ENCODE measurements at places on chromosomes 13 and 19.
A peak's percentile ranks its signal among the peaks of the same experiment; 100 is the strongest.

DNA sequence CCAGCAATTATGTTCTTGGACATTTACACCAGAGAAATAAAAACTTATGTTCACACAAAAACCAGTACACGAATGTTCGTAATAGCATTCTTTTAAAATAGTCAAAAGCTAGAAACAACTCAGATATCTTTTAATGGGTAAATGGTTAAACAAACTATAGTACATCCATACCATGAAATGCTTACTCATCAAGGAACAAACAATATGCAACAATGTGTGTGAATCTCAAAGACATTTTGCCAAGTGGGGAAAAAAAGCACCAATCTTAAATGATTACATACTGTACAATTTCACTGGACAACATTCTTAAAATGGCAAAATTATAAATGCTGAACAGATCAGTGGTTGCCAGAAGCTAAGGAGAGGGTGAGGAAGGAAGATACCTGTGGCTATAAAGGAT, 36.6 kb downstream of the MYCBP2 start:
- DNase-seq: no peak

- no peak for DNase-seq
Measured at GRCh38 chr13:107441279-107441678, 774.1 kb downstream of the LIG4 start.

- DNase-seq: no peak
Measured at GRCh38 chr13:91596842-91597241, 198.4 kb downstream of the GPC5 start.

GRCh38 chr19:10132905-10133304, 13.2 kb upstream of the EIF3G start:
- no peak for DNase-seq

DNA sequence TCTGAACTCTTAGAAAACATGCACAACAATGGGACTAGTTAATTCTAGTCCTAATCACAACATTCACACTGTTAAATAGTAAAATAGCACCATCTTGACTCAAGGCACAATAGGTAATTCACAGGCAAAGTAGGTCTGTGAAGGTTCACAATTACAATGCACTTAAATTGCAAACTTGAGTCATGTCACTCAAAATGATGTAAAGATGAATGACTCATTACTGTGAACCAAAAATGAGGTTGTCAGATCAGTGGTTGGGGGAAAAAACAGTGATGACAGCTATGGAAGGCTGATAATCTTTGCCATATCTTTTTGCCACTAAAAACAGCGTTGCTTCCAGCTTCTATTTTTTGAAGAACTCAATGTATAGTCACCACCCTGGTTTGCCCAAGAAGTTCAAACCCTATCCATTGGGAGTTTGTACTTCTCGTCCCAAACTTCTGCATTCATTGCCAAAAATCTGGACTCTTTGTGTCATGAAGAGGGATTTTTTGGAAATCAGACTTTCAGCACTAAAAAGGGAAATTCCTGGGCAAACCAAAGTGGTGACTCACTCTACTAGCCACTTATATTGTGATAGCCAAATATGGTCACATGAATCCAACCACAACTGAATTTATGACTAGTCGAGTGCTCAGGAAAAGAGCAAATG, 200.9 kb upstream of the TMTC4 start:
- DNase-seq: no peak

GRCh38 chr19:46951171-46951986, 68.3 kb upstream of the NPAS1 start:
- no peak for DNase-seq

- peak; percentile 9 for DNase-seq
Measured at GRCh38 chr13:32911506-32911905, 104.7 kb upstream of the KL start.

DNA sequence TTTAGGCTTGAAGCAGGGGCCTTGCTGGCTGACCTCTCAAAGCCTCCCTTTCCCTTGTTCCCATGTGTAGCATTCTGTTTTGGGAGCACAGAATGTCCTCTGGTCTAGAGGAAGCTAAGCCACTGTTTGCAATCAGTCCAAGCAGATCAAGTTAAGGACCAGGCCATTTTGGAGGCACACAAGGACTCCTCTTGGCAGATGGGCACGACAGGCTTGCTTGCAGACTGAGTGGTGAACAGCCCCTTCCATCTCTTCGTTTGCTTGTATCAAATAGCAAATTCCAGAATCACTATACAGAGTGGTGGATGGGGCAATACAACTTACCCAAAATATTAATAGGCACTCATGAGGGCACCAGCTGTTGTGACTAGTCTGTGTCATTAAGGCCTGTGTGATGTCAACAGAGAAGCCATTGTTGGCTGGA, 215.5 kb upstream of the SERP2 start:
- no peak for DNase-seq

DNA sequence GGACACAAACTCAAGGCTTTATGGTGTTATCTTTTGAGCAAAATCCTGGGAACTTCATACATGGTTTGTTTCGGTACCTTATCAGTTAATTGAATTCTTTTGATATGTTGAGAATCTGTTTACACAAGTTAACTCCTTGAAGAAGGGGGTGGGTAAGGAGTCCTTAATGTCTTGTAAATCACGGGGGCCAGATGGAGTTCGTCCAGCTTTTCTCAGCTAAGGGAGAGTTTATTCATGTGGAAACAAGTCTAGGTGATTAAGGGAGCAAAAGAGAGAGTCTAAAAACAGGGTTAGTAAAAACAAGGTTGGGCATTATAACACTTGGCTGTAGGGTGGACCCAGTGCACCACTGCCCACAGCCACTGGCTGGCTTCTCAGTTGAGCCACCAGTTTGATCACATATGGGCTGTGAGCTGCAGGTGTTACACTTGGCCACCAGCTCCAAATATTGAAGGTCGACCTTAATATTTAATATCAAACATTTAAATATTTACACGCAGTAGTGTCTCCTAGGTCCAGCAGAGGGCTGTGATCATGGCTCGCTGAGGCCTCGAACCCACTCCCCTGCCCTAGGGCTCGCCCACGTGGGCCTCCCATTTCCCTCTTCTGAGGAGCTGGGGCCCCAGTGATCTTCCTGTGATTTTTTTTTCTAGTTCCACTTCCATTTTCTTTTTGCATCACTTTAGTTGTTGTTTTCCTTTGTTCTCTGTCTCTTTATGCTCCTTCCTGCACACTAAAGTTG, 21.0 kb upstream of the ZNF43 start:
- DNase-seq: no peak

DNA sequence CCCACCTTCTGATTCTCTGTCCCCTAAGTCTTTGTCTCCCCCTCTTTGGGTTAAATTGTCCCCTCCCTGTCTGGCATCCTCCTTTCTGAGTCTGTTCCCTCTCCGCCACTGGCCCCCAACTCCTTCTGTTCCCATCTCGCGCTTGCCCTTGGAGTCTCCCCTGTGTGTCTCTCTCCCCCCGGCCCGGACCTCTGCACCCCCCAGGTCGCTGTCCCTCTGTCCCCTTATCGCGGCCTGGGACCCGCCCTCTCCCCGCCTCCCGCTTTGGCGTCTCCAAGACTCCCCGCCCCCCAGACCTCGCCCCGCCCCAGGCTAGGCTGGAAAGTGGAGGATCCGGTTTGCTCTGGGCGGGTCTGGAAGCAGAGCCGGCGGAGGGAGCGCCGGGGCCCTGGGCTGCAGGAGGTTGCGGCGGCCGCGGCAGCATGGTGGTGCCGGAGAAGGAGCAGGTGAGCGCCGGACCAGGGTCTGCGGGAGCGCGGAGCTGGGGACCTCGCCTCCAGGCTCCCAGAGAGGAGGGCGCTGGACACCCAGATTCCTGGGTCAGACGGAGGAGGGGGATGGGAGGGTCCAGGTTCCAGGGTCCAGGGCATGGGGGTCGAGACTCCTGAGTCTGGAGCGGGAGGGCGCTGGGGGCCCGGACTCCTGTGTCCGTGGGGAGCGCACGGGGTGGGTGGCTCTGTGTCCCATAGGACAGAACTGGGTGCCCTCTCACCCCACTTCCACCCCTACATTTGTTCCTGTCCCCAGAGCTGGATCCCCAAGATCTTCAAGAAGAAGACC, at the start of gene TRPM4:
TSS of gene TRPM4 (plus strand) at position 348 of the 780 bp plus-strand sequence. CDS start at position 423, 75 bp downstream.
- DNase-seq: no peak

DNA sequence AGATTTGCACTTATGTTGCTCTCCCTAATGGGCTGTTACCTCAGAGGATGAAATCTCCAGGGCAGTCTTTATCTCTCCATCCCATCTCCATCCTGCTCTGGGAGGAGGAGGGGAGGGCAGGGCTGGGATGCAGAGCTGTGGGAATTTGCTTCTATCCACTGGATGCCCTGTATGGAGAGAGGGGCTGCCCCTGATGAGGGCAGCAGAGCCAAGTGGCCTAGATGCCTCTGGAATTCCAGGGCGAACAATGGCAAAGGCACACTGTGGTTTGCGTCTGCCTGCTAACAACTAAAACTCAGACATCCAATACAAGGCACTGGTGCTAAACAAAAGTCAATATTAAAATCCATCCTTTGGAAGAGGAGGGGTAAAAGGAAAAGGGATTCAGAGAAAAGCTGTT, 165.1 kb downstream of the COG6 start:
- DNase-seq: no peak

- DNase-seq: no peak
Measured at GRCh38 chr13:28981530-28981929, 161.4 kb downstream of the MTUS2 start.

- DNase-seq: no peak
Measured at GRCh38 chr13:101231751-101232428, 184.4 kb downstream of the NALCN start.

- DNase-seq: no peak
Measured at GRCh38 chr13:58085819-58086218, 454.3 kb downstream of the PCDH17 start.

- DNase-seq: no peak
Measured at GRCh38 chr19:44642377-44642776, 1.3 kb upstream of the PVR start.

- DNase-seq: no peak
Measured at GRCh38 chr19:37977992-37978391, 71.0 kb downstream of the SIPA1L3 start.

DNA sequence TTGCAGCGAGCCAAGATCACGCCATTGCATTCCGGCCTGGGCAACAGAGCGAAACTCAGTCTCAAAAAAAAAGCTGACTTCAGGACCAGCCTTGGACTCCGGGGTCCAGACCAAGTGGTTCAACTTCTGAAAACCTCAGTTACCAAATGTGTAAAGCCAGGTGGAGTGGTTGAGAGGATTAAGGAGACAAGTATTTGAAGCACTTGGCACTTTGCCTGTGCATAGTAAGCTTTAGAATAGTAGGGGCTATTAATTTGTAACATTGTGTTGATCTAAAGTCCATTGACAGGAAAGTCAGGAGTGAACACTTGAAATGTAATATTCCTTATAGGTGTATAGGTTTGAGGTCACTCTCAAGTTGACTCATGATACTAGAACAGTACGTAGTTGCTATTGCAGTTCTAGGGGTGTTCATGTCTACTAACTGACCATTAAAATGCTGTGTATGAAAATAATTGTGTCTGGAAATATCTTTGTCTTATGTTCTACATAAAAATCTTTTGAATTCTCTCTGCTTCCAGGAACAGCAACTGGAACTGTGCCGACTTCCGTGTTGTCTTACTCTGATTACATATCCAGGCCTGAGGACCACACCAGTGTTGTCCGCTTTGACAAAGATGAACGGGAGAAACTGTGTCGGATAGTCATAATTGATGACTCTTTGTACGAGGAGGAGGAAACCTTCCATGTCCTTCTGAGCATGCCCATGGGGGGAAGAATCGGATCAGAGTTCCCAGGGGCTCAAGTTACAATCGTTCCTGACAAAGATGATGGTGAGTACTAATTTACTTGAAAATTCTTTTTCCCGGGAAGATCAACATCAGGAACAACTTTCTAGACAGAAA, 97.4 kb downstream of the FREM2 start:
- no peak for DNase-seq

DNA sequence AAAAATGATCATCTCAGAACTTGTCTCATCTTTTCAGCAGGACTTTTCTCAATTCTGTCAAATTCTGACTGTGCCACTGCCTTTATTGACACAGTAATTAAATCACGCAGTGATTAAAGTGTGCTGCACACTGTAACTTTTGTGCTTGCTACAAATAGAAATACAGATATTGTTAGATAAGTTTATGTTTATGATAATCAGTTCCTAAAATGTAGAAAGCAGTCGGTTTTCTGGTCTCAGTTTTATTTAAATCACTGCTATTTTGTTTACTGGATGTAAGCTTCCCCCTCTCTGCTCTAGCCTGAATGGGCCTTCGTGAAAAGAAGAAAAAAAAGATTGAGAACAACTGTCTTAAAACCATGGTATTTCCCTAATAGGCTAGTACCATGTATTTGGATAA, 258.8 kb upstream of the STARD13 start:
- no peak for DNase-seq

DNA sequence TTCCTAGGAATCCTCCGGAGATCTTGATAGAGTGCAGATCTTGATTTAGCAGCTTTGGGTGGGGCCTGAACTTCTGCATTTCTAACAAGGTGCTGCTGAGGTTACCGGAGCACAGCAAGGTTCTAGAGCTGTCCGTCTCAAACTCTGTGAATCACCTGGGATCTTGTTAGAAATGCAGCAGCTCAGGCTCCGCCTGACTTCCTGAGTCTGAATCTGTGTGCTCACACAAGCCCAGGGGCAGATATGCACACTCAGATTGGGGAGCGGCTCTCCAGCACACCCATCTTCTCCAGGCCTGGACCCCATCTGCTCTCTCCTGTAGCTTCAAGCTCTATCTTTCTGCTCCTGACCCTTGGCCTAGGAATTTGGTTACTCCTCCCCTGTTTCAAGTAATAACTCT, 3.5 kb upstream of the TEX26 start:
- no peak for DNase-seq

DNA sequence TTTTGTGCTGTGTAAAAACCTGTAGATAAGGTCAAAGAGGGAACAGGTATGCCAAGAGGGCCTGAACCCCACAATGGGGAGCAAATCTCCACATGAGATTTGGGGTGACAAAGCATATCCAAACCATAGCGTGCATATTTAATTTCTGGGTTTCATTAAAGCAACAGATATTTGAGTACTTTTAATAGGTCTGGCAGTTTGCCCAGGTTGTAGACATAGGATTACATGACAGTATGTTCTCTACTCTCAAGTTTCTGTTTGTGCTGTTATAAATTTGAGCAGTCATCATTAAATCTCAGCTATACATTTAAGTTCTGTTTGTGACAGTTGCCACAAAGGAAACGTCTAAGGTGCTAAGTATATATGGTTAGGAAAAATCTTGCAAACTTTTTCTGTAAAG, 236.4 kb downstream of the ATP8A2 start:
- DNase-seq: peak; percentile 71

DNA sequence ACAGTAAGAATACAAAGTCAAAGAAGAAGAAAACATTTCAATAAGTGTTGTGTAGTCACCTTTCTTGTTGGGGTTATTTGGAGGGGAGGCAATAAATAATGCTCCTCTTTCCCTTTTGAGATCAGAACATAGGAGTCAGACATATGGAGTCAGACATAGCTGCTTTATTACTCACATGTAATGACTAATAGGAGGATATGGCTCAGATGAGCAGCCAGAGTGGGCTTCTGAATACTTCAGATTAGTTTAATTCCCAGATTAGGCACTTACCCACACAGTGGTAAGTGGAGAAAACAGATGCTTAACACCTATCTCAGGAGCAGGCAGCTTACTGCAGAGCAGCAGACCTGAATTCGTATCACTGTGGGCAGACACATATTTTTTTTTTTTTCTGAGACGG, 31.7 kb upstream of the C1QTNF9B start:
- no peak for DNase-seq

All from NCI-H2081 treated with DMSO at 0.1 percent for 48 hours (cell line).